NCI-H82 (cell line): ENCODE measurements at places on chromosomes 7 and 10.
A peak's percentile ranks its signal among the peaks of the same experiment; 100 is the strongest.

DNA sequence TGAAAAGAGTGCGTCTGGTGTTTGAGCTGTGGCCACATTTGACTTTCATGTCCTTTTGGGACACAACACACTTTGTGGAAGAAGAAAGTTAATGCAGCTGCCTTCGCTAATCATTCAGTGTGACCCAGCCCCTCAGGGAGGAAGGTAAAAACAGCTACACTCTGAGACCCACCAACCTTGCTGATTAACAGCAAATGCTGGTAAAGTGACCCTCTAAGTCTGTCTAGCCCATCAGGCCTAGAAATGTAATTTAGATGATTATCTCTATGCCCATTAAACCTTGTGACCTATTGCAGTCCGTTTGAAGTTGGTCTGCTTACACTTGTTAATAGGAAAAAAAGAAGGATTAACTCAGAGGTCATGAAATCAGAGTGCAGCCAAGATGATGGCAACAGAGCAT is 161.9 kb upstream of the WNT16 start:
- no peak for DNase-seq

GRCh38 chr7:152859781-152860191 is 100.2 kb downstream of the ACTR3B start:
- peak; percentile 37 for DNase-seq

- DNase-seq: no peak
Measured at GRCh38 chr7:44615149-44615611, 8.8 kb downstream of the OGDH start.

GRCh38 chr7:24042028-24042427 is 242.0 kb upstream of the NPY start:
- DNase-seq: no peak

DNA sequence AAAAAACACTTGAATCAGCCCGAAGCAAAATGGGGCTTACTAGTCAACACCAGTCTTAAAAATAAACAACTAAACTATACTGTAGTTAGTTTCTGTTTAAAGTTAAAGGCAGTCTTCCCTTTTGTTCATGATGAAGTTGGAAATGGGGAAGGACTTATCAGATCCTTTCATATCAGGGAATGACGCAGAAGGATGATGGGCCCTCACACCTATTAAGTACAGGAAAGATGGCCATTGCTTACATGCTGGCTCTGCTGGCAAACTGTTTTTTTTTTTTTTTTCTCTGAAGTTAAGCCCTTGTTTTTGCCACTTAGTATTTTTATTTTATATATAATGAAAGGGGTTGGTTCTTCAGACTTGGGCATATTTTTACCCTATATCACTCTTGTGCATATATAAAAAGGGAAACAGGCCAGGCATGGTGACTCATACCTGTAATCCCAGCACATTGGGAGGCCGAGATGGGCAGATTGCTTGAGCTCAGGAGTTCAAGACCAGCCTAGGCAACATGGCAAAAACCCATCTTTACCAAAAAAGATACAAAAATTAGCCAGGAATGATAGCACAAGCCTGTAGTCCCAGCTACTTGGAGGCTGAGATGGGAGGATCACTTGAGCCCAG is 16.6 kb upstream of the NRBF2 start:
- DNase-seq: no peak

DNA sequence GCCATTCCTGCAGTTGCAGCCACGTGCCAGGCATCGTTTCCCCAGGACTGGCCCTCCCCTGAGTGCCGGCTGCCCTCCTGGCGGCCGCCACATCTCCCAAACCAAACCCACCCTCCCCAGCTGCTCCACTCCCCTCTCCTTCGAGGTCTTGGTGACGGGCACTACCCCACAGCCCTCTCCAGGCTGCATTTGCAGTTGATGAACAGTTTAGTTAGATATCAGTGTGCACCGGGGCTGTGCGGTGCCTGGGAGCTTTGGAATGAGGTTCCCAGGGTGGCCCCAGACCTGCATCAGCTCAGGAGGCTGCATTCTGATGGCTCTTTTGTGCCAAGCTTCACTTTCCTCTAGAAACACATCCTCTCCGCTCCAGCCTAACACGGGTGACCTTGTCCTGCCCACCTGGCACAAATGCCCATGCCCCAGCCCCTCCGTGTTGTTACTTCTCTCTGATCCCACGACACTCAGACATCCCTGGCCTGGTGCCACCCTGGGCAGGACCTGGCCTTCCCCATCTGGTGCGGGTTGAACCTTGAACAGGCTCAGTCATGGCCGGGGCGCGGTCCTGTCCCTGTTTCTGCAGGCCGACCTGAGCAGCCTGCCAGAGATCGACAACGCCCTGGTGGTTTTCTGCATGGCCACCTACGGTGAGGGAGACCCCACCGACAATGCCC is 14.5 kb downstream of the TMEM120A start:
- DNase-seq: no peak

- DNase-seq: no peak
Measured at GRCh38 chr10:132670546-132671227, 115.3 kb downstream of the NKX6-2 start.

DNA sequence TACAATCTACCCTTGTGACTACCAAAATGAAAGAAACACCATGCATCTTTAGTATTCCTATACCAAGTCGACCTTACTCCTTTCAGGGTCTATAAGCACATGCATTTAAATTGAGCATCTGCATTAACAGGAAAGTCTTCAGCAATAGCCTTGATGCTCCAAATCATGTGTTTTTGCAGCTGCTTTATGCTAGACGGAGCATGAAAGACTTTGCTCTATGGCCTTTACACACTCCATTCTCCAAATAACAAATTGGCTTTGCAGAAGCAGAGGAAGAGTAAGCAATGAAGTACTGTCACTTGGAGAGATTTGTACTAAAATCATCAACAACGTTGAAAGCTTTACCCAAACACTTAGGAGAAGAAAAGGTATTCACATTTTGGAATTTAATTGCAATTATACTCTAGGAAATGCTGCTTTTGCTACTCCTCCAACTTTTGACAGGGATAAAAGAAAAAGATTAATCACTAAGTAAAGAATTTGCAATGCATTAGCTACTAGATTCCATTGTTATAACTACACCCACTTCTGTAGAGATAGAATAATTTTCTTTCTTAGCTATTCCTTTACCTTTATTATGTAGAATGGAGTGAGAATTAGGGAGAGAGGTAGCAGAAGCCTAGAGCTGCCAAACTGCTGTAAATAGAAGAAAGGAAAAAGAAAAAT is 131.8 kb downstream of the SEMA3E start:
- DNase-seq: no peak

GRCh38 chr10:103507235-103508191 is 14.0 kb downstream of the NEURL1 start:
- DNase-seq: no peak

- no peak for DNase-seq
Measured at GRCh38 chr10:110042181-110042580, 34.4 kb downstream of the ADD3 start.

DNA sequence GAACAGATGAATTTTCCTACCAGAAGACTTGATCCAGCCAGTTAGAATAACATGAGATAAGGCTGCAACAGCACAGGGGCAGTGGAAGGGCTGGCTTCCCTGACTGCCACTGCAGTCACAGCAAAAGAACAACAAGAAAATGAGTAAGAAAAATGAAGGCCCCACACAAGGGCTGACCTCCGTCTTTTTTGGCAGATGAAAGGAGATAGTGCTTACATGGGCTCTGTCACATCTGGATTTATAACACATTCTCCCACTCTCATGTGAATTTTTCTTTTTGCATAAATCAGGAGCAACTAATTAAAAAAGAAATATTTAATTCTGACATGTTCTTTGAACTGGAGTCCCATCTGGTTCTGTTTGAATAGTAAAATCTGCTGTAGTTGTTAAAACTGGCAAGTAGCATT is 99.6 kb downstream of the NRP1 start:
- DNase-seq: no peak

GRCh38 chr10:122191936-122192541 is 79.1 kb upstream of the BTBD16 start:
- no peak for DNase-seq

DNA sequence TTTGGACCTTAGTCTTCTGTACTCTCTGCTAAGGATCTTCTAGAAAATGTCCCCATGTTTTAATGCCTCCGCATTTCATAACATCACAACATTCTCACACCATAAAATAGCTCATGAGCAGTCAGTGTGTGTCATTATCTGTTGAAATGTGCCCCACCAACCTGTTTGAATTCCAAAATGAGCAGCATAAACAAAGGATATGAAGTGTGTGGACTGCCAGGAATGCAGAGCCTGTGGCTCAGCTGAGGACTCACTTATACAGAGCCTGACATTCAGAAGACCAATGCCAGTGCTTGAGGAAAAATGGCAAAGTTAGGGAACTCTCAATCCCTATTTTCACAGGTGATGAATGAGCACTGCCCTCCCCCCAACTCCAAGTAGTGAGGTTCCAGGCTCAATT is 621.4 kb downstream of the POM121L12 start:
- no peak for DNase-seq

DNA sequence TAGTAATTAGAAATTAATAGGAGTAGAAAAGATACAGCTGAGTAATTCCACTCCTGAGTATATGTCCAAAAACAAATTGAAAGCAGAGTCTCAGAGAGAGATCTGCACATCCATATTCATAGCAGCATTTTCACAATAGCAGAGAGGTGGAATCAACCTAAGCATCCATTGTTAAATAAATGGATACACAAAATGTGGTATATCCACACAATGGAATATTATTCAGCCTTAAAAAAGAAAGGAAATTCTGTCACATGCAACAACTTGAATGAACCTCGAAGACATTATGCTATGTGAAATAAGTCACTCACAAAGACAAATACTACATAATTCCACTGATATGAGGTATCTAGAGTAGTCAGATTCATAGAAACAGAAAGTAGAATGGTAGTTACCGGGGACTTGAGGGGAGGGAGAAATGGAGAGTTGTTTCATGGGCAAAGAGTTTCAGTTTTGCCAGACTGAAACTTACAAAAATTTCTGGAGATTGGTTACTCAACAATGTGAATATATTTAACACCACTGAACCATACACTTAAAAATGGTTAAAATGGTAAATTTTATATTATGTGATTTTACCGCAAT is 18.4 kb downstream of the VTI1A start:
- DNase-seq: no peak

DNA sequence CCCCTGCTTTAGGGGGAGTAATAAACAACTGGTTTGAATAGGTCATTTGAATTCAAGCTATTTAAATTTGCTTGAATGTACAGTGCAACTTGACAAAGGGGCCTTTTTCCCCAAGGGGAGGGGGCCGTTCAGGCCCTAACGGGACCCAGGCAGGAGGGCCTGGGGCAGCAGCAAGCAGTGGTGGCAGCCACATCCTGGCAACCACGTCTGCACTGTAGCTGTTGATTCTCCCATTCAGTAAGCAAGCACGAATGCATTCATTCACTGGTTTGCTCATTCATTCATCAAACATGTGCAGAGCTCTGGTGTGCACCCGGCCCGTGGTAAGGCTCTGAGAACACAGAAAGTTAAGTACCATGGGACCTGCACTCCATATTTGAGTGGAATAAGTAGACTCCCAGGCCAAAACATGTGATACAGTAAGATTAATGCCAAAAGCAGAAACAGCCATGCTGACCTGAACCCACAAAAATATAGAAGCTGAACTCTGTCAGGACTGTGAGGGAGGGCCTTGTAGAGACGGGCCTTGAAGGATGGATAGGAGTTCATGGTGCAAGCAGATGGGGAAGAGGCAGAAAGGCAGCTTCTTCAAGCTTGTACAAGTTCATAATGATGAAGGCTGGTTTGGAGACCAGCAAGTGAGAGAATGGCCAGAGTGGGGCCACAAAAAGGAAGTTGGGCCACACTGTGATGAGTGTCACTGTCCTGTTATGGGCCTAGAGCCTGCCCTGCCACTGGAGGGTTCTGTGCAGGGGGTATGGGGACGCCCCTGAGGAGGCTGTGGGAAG is 29.3 kb upstream of the C10orf53 start:
- no peak for DNase-seq

DNA sequence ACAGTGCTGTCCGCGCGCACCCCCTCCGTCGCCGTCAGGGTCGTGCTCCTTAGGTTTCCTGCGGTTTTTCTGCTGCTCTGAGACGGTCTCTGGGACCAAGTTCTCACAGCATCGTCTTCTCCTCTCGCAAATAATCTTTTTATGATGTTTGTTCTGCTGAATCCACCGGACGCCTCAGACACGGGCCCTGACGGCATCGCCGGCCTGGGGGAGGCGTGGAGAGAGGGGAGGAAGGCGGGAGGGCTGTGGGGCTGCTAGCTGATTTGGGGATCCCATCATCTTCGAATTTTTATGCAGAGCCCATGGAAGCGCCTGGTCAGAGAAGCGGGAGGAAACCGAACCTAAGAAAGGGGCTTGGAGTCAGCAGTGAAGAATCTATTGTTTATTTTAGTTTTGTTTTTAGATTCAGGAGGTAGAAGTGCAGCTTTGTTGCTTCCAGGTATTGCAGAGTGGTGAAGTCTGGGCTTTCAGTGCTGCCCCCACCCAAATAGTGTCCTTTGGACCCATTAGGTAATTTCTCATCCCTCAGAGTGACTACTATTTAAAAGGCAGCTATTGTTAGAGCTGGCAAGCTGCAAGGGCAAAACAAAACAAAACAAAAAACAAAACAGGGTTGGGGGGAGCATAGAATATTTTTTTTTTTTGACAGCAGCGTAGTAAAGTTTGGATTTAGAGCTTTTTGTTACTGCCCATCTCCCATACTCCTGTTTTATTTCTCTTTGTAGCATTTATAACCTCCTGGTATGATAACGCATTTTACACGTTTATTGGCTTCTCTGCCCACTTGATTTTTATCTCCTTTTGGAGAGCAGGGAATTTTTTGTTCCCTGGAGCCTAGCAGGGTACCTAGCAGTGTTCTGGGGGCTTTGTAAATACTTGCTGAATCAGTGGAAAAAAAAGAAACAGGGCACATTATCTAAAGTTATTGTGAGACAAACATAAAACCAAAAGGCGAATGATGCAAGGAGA is 92.6 kb downstream of the SPAG6 start:
- no peak for DNase-seq

GRCh38 chr10:70341016-70341415 is 41.4 kb downstream of the LRRC20 start:
- no peak for DNase-seq
